Glomerular endothelial cell (primary cell): ENCODE measurements at places on chromosomes 3 and 15. TPM values are rescaled to one million over a fixed set of nuclear protein-coding genes. Genes with fewer than 3 reads are reported as not detected.

VILL gene
- total RNA-seq = 6.7 and 7.6 TPM in 2 replicates

DNA sequence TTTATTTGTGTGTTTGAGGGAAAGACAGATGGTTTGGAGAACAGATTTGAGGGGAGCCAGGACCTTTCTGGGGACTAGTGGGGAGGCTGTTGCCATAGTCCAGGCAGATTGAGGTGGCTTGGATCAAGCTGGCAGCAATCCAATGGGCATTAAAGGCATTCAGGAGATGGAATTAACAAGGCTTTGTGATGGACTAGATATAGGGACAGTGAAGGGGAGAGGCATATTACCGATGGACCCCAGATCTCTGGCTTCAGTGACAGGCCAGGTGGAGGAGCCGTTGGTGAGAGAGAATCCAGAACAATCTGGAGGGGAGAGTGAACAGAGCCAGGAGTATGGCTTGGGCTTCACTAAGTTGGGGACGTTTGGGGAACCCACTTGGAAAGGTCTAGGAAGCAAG, 124.8 kb downstream of the EEFSEC start:
- DNase-seq = no peak

RLBP1 gene
- total RNA-seq = not detected in 2 replicates

DNA sequence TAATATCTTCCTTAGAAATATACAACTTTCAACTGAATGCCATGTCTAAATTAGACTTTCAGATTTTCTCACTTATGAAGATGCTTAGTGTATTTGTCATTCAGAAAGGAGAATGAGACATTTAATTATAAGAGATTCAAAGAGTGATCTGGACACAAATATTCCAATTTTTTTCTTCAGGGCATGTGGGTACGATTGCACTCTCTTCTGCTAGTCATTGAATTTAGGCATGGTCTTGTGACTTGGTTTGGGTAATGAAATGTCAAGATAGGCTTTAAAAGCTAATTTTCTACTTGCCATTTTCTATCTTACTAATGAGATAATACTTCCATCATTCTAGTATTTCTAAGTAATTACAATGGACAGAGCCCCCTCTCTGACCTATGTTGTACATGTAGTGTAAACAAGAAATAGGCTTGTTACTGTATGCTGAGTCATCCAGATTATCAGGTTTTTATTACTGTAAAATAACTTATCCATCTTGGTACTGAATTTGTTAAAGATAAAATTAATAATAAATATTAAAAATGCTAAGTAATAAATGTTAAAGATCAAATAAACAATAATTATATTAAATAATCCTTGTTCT, 770.8 kb upstream of the BCHE start:
- DNase-seq = no peak

- DNase-seq = no peak
Measured at GRCh38 chr3:78725703-78726246, 1042.0 kb downstream of the ROBO1 start.

- no peak for DNase-seq
Measured at GRCh38 chr15:92881211-92881754, 18.8 kb upstream of the CHD2 start.

GRCh38 chr3:97121386-97121785, 307.0 kb downstream of the EPHA6 start:
- no peak for DNase-seq

C3orf22 gene
- not detected in 2 replicates for total RNA-seq

CCR3 gene
- total RNA-seq = not detected in 2 replicates
